ENCODE measurements at places on chromosomes 3 and 15.

DNA sequence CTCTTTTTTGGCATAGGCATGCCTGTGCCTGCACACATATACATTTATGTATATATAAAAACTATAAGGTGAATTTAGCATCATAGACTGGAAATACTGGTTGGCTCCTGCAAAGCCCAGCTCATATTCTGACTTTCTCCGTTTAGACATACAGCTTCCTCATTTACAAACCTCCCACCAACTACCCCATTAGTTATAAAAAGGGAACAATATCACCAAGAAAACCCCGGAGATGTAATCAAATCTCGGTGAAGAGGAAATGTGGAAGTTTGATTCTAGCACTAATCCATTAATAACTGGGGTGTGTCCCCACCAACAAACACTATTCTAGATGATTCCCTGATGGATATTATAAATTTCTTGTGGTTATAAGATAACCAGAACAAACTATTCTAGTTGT lies 517.7 kb upstream of the TBL1XR1 start:
- H3K27me3 ChIP-seq, result no peaks in the 10 kb centered on the region
- no peaks in the 10 kb centered on the region for H3K4me1 ChIP-seq
- H3K27ac ChIP-seq, result no peak overlapping the region
- H3K4me3 ChIP-seq, result no peak overlapping the region

- H3K4me3 ChIP-seq, result no peak overlapping the region
- peaks cover 45% of the 10 kb centered on the region for H3K36me3 ChIP-seq
- no peak for DNase-seq
- H3K4me1 ChIP-seq, result peaks cover 9% of the 10 kb centered on the region
- no peak overlapping the region for H3K27ac ChIP-seq
Measured at GRCh38 chr3:70977712-70978111, 605.8 kb downstream of the FOXP1 start.

DNA sequence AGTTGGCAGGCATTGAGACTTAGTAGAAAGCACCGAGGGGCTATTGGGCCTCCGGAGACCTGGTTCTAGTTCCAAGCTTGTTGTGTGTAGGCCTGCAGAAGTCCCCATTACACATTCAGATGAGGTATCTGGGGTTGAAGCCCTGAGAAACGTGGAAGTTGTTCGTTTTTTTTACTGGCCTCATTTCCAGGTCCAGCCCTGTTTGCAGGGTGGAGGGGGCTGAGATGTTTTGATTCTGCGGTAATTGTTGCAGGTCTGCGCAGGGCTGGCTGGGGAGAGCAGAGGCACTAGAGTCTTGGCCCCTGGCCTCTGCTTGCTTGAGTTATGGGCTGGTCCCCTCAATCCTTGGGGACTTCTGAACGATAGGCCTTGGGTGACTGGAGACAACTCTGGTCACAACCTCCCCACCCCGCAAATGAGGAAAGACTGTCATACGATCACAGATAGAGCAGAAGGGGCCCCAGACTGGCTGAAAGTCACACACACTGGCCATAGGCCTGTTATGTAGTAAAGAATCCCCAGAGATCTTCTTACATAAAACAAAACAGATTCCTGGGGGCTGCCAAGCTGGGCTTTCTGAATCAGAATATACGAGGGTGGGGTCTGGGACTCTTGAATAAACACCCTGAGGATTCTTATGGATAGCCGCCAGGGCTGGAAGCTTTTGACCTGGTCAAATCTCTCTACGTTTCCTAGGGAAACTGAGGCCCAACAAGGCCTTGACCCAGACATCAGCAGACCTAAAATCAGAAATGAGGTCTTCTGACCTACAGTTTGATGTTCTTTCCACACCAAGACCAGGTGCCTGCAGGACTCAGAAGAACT lies 15.6 kb downstream of the KBTBD13 start:
- H3K36me3 ChIP-seq, result no peaks in the 10 kb centered on the region
- H3K27me3 ChIP-seq, result no peaks in the 10 kb centered on the region
- no peak overlapping the region for H3K4me3 ChIP-seq

DNA sequence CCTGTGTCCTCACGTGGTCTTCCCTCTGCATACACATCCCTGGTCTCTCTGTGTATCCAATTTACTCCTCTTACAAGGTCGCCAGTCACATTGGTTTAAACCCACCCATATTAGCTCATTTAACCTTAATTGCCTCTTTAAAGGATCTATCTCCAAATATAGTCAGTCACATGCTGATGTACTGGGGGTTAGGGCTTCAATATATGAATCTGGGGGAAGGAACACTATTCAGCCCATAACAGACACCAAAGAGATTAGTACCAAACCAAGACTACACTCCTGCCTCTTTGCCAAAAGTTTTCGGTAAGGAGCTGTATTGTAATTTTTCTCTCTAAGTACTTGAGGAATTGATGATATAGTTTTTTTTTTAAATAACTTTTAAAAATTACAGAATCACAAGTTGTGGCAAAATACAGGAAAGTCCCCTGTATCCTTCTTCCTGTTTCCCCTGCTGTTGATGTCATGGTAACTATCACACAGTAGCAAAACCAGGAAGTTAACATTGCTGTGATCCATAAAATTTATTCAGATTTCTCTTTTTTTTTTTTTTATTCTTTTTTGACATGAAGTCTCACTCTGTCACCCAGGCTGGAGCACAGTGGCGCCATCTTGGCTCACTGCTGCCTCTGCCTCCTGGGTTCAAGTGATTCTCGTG lies 67.8 kb downstream of the SLCO3A1 start:
- DNase-seq, result no peak
- peaks cover 32% of the 10 kb centered on the region for H3K4me1 ChIP-seq
- H3K27me3 ChIP-seq, result no peaks in the 10 kb centered on the region
- H3K27ac ChIP-seq, result no peak overlapping the region
- no peaks in the 10 kb centered on the region for H3K36me3 ChIP-seq

DNA sequence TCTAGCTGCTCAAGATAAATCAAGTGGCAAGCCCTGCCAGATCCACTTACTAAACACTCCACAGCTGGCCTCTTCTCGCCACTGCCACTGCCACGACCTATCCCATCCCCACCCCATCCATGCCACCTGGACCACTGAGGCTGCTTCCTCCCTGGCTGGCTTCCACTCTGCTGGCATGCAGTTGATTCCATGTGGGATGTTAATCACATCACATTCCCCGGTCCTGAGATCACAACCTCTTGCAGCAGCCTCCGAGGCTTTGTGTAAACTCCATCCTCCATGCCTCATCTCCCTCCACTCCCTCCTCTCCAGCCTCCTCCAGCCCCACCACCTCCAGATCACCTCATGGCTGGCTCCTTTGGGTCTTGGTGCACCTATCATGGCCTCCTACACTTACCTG lies 7.7 kb downstream of the NCKIPSD start:
- no peak for DNase-seq
- no peaks in the 10 kb centered on the region for H3K4me1 ChIP-seq
- H3K27ac ChIP-seq, result no peak overlapping the region
- no peaks in the 10 kb centered on the region for H3K27me3 ChIP-seq
- no peak overlapping the region for H3K4me3 ChIP-seq
- no peaks in the 10 kb centered on the region for H3K36me3 ChIP-seq

- no peak for DNase-seq
- no peak overlapping the region for H3K27ac ChIP-seq
- H3K4me1 ChIP-seq, result peaks cover 15% of the 10 kb centered on the region
- no peak overlapping the region for H3K4me3 ChIP-seq
Measured at GRCh38 chr15:51848811-51849210, 19.4 kb downstream of the TMOD3 start.

DNA sequence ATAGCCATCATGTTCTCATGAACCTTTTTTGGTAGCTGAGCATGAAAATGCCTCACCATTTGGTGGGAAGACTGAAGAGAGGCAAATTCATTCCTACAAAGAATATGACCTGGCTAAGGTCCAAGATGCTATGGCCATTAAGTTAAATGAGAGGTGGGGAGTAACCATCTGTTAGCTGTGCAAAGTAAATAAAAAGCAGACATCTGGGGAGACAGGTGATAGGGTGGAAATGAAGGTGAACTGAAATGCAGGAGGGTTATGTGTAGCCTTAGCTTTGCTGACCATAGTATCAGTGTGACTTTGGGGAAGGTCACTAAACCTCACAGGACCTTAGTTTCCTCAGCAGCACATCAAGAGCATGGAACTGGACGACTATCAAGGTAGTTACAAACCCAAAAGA lies 111.0 kb upstream of the STRIT1 start:
- H3K27me3 ChIP-seq, result no peaks in the 10 kb centered on the region
- no peak overlapping the region for H3K27ac ChIP-seq
- DNase-seq, result no peak
- H3K36me3 ChIP-seq, result no peaks in the 10 kb centered on the region
- no peaks in the 10 kb centered on the region for H3K4me1 ChIP-seq

- no peak for DNase-seq
- H3K27me3 ChIP-seq, result no peaks in the 10 kb centered on the region
- H3K4me3 ChIP-seq, result no peak overlapping the region
Measured at GRCh38 chr3:142777927-142778326, 54.1 kb downstream of the TRPC1 start.

DNA sequence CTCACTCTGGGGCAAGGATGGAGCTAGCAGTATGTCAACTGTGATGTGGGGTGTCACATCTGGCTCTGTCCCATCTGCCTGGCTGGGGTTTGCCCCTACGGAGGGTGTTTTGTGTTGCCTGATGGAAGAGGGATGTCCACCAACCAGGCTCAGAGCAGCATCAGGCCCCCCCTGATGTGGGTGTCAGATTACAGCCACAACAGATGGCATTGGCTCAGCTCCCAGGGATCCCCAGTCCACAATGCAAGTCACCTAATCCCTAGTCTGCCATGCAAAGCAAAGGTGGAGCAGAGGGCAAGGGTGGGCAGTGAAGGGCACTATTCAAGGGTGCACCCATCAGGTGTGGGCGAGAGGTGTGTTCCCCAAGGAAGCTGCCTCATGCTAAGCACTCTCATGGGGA lies 48.9 kb upstream of the AMOTL2 start:
- DNase-seq, result no peak
- no peak overlapping the region for H3K27ac ChIP-seq
- no peak overlapping the region for H3K4me3 ChIP-seq
- no peaks in the 10 kb centered on the region for H3K27me3 ChIP-seq
- no peaks in the 10 kb centered on the region for H3K36me3 ChIP-seq
- H3K4me1 ChIP-seq, result no peaks in the 10 kb centered on the region

GRCh38 chr3:122268257-122269024 lies 56.6 kb upstream of the CSTA start:
- H3K27ac ChIP-seq, result no peak overlapping the region
- DNase-seq, result no peak
- no peaks in the 10 kb centered on the region for H3K36me3 ChIP-seq
